ENCODE measurements at places on chromosomes 11 and 22.

GRCh38 chr11:106523171-106523570 lies 445.7 kb downstream of the AASDHPPT start:
- no peak for DNase-seq

DNA sequence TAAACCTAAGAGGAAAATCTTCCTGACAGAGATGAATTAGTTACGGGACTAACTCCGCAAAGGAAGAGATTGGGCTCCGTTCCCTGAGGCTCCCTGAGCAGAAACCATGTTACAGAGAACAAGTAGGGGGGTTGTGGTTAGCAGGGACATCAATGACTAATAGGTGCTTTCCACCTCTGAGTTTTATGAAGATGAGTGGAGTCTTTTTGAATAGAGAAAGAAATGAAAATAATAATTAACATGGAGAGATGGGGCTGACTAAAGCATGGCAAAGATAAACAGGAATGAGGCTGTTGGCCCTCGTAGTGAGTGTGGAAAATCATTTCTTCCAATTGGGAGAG lies 47.5 kb upstream of the PICALM start:
- DNase-seq, result peak; percentile 43

DNA sequence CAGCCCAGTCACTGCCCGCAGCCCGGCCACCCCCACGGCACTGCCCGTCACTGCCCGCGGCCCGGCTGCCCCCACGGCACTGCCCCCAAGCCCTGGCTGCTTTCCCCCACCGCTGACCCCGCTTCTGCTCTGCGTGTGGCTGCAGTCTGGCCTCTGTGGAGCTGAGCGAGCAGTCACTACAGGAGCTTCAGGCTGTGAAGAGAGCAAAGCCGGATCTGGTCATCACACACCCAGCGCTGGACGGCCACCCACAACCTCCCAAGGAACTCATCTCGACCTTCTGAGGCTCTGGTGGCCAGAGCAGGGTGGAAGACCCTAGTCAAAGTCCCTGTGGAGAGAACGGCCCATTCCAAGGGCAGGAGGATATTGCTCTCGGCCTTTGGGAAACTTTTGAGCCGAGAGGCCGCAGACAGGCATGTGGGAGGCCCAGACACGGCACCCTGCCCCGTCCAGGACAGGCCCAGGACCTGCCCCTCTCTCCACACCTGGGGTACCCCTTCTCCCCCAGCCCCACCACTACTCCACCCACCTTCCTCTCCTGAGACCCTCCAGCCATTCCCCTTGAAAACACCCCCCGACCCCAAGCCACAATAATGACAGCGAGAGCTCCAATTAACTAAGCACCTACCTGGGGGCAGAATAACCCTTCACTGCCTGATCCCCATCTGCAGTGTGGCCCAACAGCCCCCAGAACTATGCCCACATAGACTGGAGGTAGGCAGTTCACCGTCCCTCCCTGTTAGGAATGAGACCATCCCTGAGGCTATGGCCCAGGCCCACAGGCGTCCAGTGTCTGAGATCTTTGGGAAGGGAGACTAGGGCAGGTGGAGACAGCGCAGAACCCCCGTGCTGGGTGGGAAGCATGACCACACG lies 3.7 kb upstream of the PGGHG start:
- DNase-seq, result no peak

- DNase-seq, result no peak
Measured at GRCh38 chr11:46234311-46234710, 43.2 kb upstream of the CREB3L1 start.

- no peak for DNase-seq
Measured at GRCh38 chr11:118622376-118623268, 15.2 kb downstream of the PHLDB1 start.

DNA sequence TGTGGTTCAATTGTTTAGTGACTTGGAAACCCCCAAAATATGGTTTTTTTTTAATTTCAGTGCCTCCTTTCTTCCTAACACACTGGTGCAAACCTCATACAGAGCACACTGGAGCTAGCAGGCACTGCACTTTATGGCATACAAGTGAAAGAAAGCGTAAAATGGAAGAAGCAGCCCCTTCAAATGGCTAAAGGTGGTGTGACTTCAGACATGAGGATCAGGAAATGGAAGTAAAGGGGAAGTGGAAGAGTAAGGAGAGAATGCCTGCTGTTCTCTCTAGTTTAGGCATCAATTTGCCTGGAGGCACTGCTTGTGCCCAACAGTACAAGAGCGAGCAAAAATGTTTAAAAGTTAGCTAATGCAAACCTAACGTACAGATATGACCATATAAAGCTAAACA lies 5.7 kb downstream of the RSF1 start:
- no peak for DNase-seq

- no peak for DNase-seq
Measured at GRCh38 chr22:40433416-40434090, 63.2 kb downstream of the SGSM3 start.

Measured in GM12864 (cell line).